Esophagus mucosa (tissue), 1 donor: ENCODE measurements at places on chromosomes 12 and 14. TPM values are rescaled to one million over a fixed set of nuclear protein-coding genes. Genes with fewer than 3 reads are reported as not detected.

ACOT6 gene
- not detected for total RNA-seq

IQSEC3 gene
- 0.28 TPM for total RNA-seq

PLA2G1B gene
- not detected for total RNA-seq

RIN3 gene
- 5.4 TPM for total RNA-seq

CDK2 gene
- 20.5 TPM for total RNA-seq
